Stimulated activated CD8-positive, alpha-beta memory T cell treated with anti-CD3 and anti-CD28 coated beads, Interleukin-7, amount 100 ng/mL, for 24 hours (primary cell): ENCODE measurements at places on chromosomes 13 and 19.

- no peak for DNase-seq
Observed at GRCh38 chr19:34236035-34236987, 18.0 kb upstream of the GARRE1 start.

- DNase-seq: peak; percentile 11
Observed at GRCh38 chr19:50258918-50259372, 55.5 kb downstream of the MYH14 start.

GRCh38 chr13:62799931-62800436, 1384.3 kb upstream of the PCDH20 start:
- no peak for DNase-seq

- DNase-seq: no peak
Observed at GRCh38 chr13:44734201-44734707, 158.1 kb upstream of the TSC22D1 start.

- no peak for DNase-seq
Observed at GRCh38 chr19:29211562-29212355, 1.2 kb downstream of the UQCRFS1 start.

- DNase-seq: no peak
Observed at GRCh38 chr19:15187026-15188007, 13.5 kb downstream of the NOTCH3 start.

GRCh38 chr13:62356977-62357376, 941.3 kb upstream of the PCDH20 start:
- DNase-seq: no peak

DNA sequence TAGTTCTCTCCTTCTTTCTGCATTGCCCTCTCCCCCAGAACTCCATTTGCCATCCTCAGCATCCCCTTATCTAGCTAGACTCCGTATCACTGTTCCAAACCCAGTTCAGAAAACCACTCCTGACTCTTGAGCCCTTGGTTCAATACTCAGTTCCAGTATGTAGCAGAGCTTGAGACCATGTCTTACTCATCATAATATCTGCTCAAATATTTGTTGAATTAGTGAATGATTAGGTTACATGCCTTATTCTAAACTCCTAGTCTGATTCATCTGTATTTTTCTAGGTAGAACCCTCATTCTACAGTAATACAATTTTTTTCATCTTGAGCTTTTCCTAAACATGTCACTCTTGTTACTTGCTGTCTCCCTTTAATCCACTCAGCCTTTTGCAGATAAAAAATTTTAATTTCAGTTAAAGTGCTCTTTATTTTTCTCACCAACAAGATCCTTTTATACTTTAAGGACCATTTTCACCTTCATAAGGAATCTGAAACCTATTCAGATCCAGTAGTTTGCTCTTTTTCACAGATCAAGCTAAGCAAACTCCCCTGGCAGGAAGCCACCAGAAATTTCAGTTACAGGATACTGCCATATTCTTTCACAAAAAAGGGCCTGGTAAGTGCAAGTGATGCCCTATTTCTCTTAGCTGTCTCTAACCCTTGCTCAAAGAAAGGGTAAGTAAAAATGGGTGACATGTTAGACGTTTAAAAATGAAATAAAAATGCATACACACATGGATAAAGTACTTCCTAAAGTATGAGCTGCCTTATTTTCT, 23.1 kb upstream of the INTS6 start:
- no peak for DNase-seq

- DNase-seq: no peak
Observed at GRCh38 chr13:101265934-101266333, 150.4 kb downstream of the NALCN start.

GRCh38 chr19:38089440-38089839, 134.6 kb downstream of the DPF1 start:
- DNase-seq: no peak

GRCh38 chr19:3944018-3944721, 11.3 kb downstream of the NMRK2 start:
- DNase-seq: no peak

DNA sequence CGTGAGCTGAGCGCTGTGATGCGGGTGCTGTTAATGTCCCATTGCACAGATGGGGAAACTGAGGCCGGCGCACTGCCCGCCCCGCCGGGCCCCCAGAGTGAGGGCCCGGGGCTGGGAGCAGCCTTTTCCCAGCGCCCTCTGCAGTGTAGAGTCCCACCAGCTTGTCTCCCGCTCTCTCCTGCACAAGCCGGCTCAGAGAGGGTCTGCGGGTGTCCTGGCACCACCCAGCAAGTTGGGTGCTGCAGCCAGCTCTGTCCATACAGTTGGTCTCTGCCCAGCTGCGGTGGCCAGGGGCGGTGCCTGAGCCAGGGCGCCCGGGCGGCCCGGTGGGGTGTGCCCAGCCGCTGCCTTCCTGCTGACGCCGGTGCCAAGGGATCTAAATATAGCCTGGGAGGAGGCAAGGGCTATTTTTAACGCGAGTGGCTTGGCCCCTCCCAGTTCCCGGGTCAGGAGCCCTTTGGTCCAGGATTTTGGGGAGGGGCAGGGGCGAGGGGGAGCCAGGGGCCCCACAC, 19.3 kb downstream of the GADD45B start:
- DNase-seq: no peak

- DNase-seq: no peak
Observed at GRCh38 chr13:107843281-107843680, 372.1 kb downstream of the LIG4 start.

DNA sequence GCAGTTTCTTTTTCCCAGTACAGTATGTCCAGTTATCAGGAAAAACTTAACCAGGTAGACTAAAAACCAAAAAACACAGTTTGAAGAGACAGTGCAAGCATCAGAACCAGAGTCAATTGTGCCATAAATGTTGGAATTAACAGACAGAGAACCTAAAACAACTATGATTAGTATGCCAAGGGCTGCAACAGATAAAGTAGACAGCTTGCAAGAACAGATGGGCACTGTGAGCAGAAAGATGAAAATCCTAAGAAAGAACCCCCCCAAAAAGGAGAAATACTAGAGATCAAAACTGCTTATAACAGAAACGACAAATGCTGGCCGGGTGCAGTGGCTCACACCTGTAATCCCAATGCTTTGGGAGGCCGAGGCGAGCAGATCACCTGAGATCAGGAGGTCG, 47.1 kb upstream of the KLF5 start:
- DNase-seq: no peak

GRCh38 chr13:50969691-50970090, 60.1 kb downstream of the RNASEH2B start:
- DNase-seq: no peak

GRCh38 chr13:93352616-93353015, 126.0 kb downstream of the GPC6 start:
- DNase-seq: no peak

DNA sequence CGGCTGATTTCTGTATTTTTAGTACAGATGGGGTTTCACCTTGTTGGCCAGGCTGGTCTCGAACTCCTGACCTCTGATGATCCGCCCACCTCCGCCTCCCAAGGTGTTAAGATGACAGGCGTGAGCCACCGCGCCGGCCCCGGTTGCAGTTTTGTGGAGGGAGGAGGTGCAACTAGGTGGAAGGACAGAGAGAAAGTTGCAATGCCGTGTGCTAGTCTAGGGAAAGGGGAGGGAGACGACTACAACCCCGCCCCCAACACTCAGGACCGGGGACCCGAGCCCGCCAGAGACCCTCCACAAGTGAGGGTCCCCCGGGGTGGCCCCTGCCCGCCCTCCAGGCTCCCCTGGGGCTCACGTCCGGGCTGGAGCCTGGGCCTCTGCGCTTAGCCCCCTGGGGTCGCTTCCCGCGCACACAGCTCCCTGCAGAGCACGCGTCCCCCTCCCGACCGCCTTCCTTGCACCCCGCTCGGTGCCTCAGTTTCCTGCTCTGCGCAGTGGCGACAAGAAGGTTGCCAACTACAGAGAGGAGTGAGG, 1.2 kb upstream of the ARID3A start:
- DNase-seq: no peak

GRCh38 chr19:4709440-4710280, 14.0 kb downstream of the DPP9 start:
- no peak for DNase-seq

DNA sequence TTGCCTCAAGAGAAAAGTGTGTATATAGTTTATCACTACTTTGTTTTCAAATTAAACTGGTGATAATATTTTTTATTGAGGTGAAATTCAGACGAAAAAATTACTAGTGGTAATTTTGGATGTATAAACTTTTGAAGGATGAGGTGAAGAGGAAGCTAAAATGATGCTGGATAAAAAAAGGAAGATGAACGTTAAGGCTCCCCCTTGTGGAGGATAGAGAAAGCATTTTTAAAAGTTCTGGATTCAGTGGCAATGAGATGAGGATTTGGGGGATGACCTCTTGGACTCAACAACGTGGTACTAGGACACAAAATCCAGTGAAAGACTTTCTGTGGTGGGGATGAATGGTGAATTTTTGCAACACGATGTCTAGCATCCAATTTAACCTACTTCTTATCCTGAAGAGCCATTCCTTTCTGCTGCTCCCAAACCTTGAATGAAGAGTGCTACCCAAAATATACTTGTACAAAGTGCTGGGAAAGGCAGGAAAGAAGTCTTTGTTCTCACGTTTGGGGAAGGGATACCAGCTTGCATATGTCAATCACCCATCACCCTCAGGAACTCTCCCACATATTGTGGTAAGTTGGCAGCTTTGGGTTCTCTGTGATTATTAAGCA, 7.3 kb upstream of the SIGLEC5 start:
- DNase-seq: no peak

DNA sequence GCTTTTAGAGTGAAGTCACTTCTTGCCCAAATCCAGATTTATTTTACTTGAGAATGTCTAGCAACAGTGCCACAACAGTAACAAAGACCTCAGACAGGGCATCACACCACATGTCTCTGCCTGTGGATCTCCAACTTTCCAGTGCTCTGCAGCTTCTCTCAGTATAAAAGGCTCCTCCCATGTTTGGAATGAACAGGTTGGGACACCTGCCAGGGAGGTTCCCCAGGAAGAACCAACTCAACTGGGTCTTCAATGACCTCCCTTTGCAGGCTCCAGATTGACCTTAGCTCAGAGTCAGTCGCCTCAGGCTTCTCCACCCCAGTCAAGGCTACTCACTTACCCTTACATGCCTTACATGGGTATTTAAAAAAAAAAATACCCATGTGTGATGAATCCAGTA, 3.4 kb downstream of the ZNF823 start:
- DNase-seq: no peak

DNA sequence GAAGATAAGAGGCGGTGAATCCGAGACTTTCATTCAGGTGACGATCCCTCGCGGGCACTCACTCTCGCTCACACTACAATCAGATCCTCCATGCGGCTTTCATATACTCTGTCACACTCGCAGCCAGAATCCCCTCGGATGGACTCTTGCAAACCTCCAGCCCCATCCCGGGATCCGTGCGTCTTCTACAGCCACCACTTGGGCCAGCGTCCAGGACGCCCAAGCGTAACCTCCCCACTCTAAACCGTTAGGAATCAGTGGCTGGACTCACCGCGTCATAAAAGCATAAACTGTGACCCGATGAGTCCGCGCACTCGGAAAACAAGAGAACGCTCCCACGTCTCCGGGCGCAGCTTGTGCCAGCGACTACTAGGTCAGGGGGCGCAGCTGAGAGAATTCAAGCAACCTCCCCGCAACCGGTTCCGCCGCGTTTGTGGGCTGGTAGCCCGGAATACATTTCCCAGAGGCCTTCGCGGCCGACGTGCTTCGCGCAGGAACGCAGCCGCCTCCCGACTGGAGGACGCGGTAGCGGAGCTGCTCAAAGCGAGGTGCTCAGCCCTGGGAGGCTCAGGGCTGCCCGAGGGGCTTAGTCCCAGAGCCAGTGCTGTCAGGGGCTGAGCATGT, 27.6 kb downstream of the ZNF607 start:
- DNase-seq: peak; percentile 65

GRCh38 chr19:13861392-13861713, 15.6 kb upstream of the NANOS3 start:
- DNase-seq: no peak

DNA sequence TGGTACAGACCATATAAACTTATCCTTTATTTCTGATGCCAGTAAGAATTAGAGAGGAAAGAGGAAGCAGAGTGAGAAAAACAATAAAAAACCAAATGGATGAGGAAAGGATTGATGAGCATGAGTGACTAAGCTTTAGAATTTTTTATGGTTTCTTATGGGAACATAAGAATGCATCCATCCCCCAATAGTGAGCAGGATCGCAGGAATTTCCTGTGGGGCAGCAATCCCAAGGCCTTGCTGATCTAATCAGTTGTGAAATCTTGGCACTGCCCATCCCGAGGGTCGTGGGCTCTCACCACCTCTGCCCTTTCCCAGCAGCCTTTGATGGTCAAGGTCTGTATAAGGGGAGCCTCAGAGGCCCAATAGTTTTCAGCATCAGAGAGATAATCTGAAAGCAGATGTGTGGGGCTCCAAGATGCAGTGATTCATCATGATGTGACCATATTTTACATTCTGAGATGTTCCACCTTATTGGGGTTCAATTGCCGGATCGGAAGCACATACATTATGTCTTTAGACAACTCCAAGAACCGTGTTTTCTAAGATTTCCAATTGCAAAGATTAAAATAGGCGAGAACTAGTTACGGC, 222.1 kb downstream of the DNAJC15 start:
- DNase-seq: no peak

DNA sequence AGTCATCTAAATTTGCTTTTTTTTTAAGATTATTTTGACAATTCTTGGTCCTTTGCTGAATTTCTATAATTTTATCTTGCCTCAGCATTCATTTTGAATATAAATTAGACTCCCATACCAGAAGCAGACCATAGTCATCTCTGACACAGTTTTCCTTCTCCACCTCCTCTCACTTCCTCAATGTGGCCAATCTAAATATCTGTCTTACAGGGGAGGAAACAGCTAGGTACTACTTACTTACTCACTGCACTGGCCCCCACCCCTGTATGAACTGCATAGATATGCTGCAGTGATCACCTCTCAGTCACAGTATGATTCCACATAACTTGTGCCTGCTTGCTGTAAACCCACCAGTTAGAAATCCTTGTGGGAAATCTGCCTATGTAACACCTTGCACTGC, 665.6 kb downstream of the FGF9 start:
- DNase-seq: no peak

- DNase-seq: no peak
Observed at GRCh38 chr19:28504727-28505126, 708.2 kb downstream of the UQCRFS1 start.

GRCh38 chr19:41328842-41329225, 18.9 kb downstream of the CCDC97 start:
- DNase-seq: no peak

DNA sequence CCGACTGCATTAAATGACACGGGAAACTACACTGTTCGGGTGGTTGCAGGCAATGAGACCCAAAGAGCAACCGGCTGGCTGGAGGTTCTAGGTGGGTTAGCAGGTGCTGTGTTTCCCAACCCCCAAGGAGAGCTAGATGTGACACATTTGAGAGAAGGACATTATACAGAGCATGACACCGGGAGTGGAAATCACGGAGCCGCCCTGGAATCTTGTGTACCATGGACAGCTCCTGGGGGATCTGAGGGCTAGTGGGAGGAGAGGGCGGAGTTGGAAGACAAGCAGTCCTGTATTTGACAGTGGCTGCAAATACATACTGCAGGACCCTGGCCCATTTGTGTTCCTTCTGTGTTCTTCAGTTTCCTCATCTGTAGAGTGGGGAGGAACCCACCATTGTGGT, 2.3 kb downstream of the CEACAM18 start:
- no peak for DNase-seq

- DNase-seq: no peak
Observed at GRCh38 chr19:55688422-55689218, 13.6 kb downstream of the EPN1 start.

GRCh38 chr13:42926555-42926954, 65.5 kb downstream of the EPSTI1 start:
- no peak for DNase-seq

GRCh38 chr13:109297628-109298027, 488.8 kb downstream of the IRS2 start:
- DNase-seq: no peak
